Thymus (tissue), 14 donors: ENCODE measurements at places on chromosomes 2 and 18. TPM values are rescaled to one million over a fixed set of nuclear protein-coding genes. Genes with fewer than 3 reads are reported as not detected.

SLC14A1 gene
- 2.8 TPM for total RNA-seq

HOXD1 gene
- 0.09 TPM for total RNA-seq

AGXT gene
- total RNA-seq = 0.14 TPM

MBP gene
- 16.1 TPM for total RNA-seq

GEN1 gene
- 9.5 TPM for total RNA-seq

SAG gene
- total RNA-seq = 0.61 TPM

SOCS6 gene
- total RNA-seq = 5.4 TPM

STPG4 gene
- 0.14 TPM for total RNA-seq

DNA sequence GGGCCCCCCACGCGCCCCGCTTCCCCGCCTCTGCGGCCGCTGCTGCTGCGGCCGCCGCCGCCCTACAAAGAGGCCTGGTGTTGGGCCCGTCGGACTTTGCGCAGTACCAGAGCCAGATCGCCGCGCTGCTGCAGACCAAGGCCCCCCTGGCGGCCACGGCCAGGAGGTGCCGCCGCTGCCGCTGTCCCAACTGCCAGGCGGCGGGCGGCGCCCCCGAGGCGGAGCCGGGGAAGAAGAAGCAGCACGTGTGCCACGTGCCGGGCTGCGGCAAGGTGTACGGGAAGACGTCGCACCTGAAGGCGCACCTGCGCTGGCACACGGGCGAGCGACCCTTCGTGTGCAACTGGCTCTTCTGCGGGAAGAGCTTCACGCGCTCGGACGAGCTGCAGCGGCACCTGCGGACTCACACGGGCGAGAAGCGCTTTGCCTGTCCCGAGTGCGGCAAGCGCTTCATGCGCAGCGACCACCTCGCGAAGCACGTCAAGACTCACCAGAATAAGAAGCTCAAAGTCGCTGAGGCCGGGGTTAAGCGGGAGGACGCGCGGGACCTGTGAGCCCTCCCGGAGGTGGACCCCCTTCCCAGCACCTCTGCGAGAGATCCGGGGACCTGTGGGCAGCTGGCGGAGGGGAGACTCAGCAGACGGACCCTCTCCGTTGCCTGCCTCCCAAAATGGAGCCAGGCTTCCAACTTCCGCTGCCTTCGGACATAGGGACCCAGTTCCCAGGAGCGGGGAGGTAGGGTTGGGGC, 1.9 kb downstream of the SP5 start:
- DNase-seq = peak; percentile 57

GRCh38 chr18:77062518-77063003, 70.0 kb downstream of the MBP start:
- DNase-seq = peak; percentile 82

DNA sequence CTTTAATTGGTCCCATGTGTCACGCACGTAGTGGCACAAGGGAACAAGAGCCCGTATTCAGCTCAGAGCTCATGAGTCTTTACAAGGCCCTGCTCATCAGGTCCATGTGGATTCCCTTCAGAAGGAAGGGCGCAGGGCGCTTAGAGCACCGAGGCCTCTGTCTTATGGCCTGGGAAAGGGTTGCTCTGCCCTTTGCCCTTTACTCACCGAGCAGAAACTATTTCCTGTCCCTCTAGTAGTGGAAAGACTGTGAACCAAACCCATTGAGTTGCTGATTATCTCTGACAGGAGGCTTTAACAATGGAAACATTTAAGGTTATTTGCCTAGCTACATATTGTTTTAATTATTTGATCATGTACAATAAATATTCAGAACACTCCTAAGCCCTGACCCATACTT, 102.0 kb upstream of the ACAA2 start:
- DNase-seq = no peak

DNA sequence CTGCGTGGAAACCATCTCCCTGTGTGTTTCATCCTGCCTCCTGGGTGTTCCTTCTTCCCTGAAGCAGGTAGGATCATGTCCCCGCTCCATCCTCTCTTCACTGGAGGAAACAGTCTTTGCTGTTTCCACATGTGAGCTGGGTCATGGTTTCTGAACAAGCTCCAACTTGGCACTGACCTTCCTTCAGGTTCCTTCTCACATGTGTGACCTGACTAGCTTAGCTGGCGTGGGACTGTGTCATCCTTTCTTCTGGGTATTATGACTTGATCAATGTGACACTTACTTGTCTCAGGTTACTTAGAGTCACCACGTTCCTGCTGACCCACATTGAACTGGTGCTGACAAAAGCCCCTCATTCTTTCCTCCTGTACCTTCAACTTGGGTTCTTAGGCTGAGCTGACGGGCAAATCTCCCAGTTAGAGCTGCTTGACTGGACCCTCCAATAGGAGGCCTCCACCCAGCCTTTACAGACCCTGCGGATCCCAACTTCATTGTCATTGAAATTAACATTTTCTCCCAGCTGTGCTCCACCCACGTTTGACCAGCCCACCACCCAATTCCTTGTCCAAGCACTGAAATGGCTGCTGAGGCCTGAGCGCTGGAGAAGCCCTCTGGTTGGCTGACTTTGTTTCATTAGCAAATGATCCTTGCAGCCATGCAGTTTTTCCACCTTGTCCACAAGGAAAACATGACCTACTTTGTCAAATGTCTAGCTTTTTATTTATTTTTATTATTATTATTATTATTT, 128.1 kb downstream of the DDX1 start:
- no peak for DNase-seq

- no peak for DNase-seq
Observed at GRCh38 chr2:212922701-212923100, 228.7 kb downstream of the IKZF2 start.

DNA sequence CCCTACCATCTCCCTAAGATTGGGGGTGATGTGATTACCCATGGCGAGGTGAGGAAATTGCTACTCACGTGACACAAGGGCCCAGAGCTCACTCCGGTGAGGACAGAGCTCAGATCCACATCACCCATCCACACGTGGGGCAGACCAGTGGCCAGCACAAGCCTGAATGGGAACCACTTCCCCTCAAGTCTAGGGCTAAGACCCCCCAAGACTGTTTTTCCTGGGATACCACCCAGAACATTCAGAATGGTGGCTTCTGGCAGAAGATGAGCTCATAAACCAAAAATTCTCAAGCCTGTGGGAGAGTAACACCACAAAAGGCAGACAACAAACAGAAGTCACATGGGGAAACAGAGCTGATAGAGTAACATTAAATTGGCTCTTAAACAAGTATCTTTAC, 321.4 kb downstream of the ALK start:
- DNase-seq = no peak

DNA sequence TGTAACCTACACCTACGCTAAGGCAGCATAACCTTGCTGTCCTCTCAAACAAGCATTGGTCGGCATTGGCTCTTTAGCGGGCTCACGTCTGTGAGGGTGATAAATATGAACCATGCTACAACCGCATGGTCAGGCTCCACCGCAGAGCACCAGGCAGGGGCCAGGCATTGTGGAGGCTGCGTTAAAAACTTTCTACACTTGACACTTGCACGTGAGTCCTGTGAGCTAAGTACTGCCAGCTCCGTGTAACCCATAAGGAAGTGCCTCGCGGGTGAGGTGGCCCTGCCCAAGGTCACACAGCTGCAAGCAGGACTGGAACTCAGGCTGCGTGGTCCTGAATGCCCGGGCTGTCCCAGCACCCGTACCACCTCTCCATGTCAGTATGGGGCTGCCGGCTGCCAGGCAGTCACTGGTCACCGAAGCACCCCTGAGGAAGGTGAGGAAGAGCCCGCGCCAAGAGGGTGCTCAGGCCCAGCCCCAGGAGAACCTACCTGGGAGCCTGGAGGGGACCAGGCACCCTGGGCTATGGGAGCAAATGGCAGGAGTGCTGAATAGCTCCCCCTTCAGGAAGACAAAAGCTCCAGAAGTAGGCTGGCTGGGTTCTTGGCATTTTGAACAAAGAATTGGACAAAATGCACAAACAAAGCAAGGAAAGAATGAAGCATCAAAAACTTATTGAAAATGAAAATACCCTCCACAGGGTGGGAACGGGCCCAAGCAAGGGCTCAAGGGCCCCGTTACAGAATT, 271.1 kb upstream of the RAB6C start:
- DNase-seq = no peak

DNA sequence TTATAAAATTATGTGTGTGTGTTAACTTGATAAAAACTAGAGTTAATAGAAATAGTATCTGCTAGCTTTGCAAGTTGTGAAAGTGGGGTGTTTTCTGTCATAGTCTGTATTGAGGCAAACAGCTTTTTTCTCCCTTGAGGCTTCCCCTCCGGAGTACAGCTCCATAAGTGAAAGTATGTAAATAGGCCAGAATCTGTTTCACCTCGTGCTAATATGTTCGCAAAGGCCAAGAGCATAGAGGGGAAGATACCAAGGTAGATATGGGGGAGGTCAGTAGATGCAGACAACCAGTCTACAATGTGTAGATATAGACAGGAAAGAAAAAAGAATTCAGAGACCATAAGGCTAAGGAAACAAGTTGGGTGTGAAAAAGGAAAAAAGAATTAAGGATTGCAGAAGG, 72.9 kb downstream of the PTRHD1 start:
- no peak for DNase-seq

DNA sequence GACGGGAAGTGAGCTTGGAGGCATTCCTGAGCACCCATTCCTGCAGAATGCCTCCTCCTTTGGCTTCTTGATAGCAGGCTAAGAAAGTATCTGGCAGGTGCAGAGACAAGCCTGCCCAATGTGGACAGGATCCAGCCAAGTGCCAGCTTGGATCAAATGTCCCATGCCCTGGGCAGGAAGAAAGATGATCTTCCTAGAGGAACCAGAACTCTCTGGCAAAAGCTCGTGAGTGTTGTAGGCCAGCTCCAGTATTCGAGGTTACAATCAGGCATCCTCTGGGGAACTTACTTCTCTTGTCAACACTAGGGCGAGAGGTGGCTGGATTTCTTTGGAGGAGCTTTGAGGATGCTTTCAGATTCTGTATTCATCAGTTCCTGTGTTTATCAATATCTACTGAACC, 29.9 kb upstream of the PDIA6 start:
- DNase-seq = no peak

- peak; percentile 76 for DNase-seq
Observed at GRCh38 chr18:47930199-47930930, at the start of gene SMAD2. SMAD2 (minus strand) TSS chr18:47930659; CDS start chr18:47896756, 33,903 bp downstream.

- DNase-seq = no peak
Observed at GRCh38 chr2:77228391-77228790, 293.8 kb downstream of the LRRTM4 start.

GRCh38 chr2:136394136-136395060, 276.4 kb upstream of the CXCR4 start:
- DNase-seq = no peak

- DNase-seq = no peak
Observed at GRCh38 chr2:171317492-171318125, 116.2 kb downstream of the METTL8 start.

- no peak for DNase-seq
Observed at GRCh38 chr2:161419638-161420190, 3.6 kb downstream of the TBR1 start.

DNA sequence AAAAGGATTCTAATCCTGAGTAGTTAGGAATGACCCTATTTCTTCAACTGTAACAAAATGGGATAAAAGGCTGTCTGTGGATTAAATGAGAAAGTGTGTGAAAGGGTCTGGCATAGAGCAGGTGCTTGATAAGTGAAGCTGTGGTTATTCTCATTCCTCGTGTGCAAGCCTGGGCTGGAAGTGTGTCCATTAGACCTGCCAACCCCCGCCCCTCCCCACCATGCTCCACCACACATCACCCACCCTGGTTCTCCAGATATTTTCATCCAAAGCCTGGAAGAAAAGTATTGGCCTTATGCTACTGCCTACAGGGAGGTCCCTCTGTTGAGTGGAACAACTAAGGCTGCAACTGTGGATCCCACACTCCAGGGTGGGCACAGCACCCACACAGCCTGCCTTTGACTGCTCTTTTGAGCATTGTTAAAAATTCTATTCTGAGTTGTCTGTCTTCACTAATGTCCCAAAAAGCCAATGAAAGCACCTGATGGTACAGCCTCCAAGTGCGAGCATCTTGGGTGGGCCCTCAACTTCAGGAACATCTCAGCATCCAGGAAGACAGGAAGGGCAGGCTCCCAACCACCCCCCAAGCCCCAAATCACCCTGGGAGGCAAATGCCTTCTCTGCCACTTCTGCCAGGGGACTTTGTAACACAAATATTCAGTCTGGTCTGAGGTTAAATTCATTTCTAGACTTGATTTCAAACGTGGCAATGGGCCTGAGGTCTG, 102.8 kb upstream of the PPP1CB start:
- no peak for DNase-seq

- no peak for DNase-seq
Observed at GRCh38 chr2:126860385-126860784, 38.3 kb upstream of the TEX51 start.

- DNase-seq = peak; percentile 75
Observed at GRCh38 chr18:23828426-23828825, 139.2 kb downstream of the LAMA3 start.

GRCh38 chr18:48572402-48573126, 33.7 kb downstream of the CTIF start:
- no peak for DNase-seq

DNA sequence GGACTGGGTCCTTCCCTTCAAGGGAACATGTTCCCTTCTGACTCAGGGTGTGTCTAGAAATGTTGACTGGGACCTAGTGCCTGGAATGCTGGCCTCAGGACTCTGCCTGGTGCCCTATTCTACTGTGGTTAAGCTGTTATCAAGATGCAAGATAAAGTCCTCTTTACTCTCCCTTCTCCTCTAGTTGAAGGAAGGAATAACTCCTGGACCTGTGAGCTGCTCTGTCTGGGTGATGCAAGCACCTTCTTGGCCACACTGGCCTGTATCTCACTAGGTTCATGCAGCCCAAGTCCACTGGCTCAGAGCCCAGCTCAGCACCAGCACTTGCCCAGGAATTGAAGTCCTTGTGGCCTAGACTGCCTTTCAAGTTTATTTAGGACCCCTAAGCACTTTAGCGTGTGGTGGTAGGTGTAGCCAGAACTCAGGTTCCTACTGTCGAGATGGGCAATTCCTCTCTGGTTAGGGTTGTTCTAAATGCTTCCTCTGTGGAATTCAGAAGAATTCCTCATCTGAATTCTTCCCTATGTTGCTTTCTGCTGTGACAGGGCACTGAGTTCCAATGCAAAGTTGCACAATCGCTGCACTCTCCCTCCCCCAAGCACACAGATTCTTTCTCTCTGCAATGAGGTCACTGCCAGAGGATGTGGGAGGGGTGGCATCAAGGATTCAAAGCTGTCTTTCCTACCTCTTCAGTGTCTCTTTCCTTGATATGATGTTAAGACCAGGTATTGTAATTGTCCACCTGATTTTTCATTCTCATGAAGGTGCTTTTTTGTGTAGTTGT, 54.7 kb downstream of the VWC2L start:
- DNase-seq = no peak

- DNase-seq = no peak
Observed at GRCh38 chr2:167869200-167869599, 378.2 kb downstream of the STK39 start.

- DNase-seq = no peak
Observed at GRCh38 chr2:156803243-156803642, 367.1 kb downstream of the GPD2 start.

- no peak for DNase-seq
Observed at GRCh38 chr2:55999790-56000189, 76.2 kb upstream of the EFEMP1 start.

DNA sequence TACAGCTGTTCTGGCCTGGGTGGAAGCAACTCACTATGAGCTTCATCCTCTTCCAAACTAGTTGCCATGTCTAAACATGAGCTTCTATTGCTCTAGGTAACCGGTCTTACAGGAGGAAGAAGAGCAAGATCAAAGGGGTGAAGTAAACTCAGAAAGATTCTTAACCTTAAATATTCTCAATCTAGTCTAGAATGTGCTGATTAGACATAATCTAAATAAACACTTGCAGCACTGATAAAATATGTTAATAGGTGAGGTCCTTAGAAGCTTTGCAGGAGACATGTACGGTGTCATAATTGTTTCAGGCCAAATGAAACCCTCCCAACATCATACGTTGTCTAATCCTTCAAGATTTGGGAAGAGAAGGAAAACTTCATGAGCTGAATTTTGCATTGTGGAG, 431.6 kb upstream of the FSHR start:
- no peak for DNase-seq
